ENCODE measurements at places on chromosomes 4 and X.

GRCh38 chr4:176533159-176533558 is 213.4 kb downstream of the SPCS3 start:
- DNase-seq, result no peak

DNA sequence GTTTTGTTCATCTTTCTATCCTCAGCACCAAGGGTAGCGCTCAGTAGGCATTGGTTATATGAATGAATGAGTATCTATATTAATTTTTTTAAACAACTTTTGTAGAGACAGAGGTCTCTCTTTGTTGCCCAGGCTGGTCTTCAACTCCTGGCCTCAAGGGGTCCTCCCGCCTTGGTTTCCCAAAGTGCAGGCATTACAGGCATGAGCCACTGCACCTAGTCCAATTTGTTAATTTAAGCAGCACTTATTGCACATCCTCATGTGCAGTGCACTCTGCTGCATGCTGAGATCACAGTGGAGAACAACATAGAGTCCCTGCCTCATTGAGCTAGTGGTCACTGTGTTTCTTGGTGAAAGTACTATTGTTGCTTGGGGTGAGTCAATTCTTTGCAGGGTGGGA is 94.4 kb downstream of the NHSL2 start:
- no peak for DNase-seq

GRCh38 chrX:23403849-23404248 is 69.2 kb downstream of the PTCHD1 start:
- DNase-seq, result no peak

- no peak for DNase-seq
Observed at GRCh38 chr4:37650481-37650880, 35.7 kb downstream of the RELL1 start.

DNA sequence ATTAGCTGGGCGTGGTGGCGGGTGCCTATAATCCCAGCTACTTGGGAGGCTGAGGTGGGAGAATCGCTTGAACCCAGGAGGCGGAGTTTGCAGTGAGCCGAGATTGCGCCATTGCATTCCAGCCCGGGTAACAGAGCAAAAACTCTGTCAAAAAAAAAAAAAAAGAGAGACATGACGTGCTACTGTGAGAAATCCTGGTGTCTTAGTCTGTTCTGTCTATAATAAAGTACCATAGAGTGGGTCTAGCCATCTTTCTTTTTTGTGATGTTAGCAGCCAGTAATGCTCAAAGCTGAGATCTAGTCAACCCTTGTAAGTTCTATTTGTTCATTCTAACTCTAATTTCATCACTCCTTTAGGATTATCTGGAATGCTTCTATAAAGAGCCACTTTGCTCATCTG is 38.9 kb downstream of the CLDN34 start:
- no peak for DNase-seq

GRCh38 chrX:47802589-47802988 is 34.1 kb upstream of the ZNF81 start:
- peak; percentile 10 for DNase-seq

- no peak for DNase-seq
Observed at GRCh38 chr4:153008578-153009199, 72.6 kb downstream of the FHDC1 start.

DNA sequence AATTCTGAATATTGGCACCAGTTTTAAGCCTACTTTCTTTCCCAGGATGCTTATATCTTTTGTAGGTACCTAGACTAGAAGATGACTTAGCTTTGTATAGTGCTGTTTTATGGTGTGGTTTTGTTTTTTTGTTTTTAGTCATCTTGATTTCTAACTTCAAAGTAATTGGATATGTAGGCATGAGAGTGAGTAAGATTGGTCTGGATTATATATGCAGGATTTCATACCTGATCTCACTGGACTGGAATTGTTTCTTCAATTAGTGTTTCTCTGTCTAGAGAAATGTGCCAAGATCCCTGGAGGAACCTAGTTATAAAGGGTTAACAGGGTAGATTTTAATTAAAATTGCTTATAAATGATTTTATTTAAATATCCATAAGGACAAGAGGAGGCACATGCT is 23.1 kb downstream of the NAP1L5 start:
- no peak for DNase-seq

GRCh38 chr4:185358514-185358913 is 37.2 kb downstream of the LRP2BP start:
- no peak for DNase-seq

GRCh38 chr4:53863736-53864365 is 200.6 kb downstream of the CHIC2 start:
- DNase-seq, result no peak

- no peak for DNase-seq
Observed at GRCh38 chr4:165079476-165079875, 25.8 kb downstream of the TRIM75 start.

DNA sequence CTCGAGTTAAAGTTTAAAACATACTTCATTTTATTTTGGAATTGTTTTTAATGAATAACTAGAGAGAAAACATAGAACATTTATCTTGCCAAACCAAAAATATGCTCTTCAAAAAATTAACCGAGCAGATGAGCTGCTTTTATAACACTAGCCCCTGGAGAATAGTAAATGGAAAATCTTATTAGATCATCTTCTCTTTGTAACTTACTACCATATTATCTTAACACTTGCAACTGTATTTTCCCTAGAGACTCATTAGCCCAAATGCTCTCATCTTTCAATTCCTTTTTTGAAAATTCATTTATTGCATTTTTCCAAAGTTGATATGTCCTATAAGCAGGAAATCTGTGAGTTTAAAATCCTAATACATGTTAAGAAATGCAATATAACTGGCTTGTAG is 143.3 kb downstream of the CAMK2D start:
- no peak for DNase-seq

DNA sequence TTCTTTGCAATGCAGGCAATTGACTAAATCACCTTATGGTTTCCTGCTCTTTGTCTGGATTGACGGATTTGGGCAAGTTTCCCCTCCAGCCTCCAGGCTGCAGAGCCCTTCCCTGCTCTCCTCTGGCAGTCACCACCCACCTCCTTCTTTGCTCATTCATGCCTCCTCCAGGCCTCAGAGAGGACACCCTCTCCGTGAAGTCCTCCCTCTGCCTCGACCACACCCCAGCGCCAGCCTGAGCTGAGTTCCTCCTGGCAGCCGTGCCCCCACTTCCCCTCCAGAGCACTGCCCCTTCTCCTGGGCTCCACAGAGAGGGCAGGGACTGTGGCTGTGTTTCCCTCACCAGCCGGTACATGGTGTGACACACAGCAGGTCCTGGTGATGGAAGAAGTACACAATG is 53.7 kb downstream of the DCTD start:
- no peak for DNase-seq

- DNase-seq, result no peak
Observed at GRCh38 chr4:83114576-83114975, at the start of gene PLAC8. TSS of gene PLAC8 (minus strand) at chr4:83114729. CDS start at chr4:83107921, 6,808 bp downstream.

- DNase-seq, result no peak
Observed at GRCh38 chrX:132433001-132433400, 55.8 kb downstream of the MBNL3 start.

GRCh38 chr4:162015090-162015489 is 148.7 kb downstream of the FSTL5 start:
- peak; percentile 3 for DNase-seq

- no peak for DNase-seq
Observed at GRCh38 chr4:111113591-111113990, 490.7 kb upstream of the PITX2 start.

GRCh38 chrX:34900691-34901090 is 41.9 kb upstream of the FAM47B start:
- DNase-seq, result peak; percentile 10

DNA sequence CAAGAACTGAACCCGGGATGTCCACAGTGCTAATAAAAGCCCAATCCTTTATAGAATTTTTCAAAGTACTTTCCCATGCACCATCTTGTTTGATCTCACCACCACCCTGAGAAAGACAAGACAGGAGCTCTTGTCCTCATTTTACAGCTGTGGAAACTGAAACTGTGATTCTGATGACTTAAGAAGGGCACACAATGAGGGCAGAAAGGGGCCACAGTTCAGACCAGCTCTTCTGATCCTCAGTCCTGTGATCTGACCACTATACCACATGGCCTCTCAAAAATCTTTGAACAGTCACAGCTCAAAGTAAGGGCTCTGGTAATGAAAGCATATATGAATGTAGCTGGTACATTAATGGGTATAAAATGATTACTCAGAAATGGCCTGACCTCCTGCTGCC is 127.3 kb upstream of the CPEB2 start:
- no peak for DNase-seq

DNA sequence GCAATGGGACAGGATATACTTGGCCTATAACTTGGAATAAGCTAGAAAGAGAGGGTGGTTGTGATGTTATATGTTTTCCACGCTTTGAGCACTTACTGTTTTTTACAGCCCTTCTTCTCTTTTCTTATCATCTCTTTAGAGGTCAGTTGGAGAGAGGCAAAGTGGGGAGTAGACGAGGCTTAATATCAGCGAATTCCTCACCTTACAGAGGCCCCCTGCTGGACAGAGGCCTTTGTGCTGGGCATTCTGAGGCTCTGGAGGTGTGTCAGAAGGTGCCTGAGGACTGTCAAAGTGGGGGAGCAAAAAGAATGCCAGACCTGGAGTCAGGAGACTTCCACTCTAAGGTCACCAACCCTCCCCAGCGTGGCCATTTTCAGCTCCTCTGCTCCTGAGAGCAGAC is 42.5 kb downstream of the MAMLD1 start:
- DNase-seq, result no peak

DNA sequence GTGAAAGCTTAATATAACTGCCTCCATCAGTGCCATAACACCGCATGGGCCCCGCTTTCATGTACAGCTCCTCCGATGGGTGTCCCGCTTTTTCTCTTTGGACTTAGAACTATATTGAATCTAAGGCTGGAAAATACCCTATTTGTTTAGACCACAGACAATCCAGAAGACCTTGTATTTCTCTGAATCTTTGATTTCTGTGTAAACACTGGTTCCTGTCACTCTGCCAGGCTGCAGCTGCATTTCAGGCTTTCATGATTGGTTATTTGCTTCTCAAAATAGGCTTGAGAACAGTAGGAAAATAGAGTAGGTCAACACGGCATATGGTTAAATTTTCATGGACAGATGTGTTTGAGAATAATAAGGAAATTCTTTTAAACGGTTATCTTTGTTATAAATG is 80.0 kb downstream of the NWD2 start:
- DNase-seq, result peak; percentile 42

DNA sequence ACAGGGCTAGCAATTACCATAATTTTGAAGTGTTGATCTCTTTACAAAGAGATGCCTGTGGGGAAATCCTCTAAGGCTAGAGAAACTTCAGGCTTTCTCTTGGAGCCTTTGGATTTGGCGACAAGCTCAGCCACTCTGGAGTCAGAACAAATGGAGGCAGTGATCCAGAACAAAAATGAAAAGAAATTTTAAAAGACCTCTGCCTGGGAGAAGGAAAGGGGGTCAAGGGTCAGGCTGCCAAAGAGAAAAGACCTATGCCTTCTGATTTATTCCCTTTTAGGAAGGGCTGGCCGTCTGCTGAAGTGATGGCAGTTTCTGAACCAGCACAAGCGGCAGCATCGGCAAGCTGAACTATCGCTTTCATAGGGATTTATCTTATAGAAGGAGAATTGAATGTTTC is 140.8 kb upstream of the SFRP2 start:
- no peak for DNase-seq

DNA sequence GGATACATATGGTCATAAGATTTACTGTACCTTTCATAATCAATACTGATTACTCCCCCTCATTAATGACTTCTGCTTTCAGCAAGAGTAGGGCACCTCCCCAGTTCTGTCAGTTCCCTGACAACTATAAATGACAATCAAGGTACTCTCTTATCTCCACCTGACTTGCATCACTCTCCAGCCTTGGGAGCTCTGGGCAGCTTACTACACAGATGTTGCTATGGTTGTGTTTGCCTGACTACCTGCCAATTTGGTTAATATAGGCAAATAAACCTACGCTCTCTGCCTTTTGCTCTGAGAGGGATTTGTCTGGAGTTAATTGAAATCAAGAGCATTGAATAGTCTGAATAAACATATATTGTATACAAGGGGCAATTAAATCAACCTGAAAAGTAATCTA is 22.8 kb upstream of the MAP7D3 start:
- DNase-seq, result no peak

GRCh38 chrX:78066110-78066509 is 37.9 kb upstream of the PGK1 start:
- no peak for DNase-seq

GRCh38 chr4:3658530-3658913 is 107.7 kb upstream of the ADRA2C start:
- no peak for DNase-seq

DNA sequence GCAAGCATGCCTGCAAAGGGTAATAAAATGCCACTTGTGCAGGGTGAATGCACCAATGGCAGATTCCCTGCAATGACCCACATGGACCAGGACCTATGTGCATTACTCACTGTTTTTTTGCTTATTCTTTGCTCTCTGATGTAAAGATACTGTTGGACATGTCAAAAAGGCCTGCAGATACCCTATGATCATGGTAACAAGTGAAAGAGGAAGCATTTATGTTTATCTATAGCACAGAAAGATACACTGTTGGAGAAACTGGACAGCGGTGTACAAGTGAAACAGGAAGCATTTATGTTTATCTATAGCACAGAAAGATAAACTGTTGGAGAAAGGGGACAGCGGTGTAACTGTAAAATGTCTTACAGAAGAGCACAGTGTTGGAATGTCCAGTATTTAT is 127.5 kb downstream of the PAPSS1 start:
- DNase-seq, result no peak

GRCh38 chr4:14169460-14169859 is 541.9 kb upstream of the BOD1L1 start:
- DNase-seq, result no peak

DNA sequence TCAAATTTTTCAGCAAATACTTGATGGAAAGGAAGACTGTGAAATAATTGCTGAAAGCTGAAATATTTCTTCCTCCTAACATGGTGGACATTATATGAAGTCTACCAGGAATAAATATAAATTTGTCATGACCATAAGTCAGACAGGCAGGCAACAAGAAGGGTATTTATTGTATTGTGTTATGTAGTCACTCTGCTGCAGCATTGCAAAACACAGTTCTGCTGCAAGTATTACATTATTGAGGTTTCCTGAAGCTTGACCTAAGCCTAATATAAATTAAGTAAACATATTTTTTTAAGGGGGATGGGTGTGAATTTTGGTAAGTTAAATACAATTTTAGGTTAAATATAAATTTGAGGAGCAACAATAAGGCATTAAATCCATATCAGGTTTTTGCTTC is 60.2 kb upstream of the MAOA start:
- DNase-seq, result no peak

DNA sequence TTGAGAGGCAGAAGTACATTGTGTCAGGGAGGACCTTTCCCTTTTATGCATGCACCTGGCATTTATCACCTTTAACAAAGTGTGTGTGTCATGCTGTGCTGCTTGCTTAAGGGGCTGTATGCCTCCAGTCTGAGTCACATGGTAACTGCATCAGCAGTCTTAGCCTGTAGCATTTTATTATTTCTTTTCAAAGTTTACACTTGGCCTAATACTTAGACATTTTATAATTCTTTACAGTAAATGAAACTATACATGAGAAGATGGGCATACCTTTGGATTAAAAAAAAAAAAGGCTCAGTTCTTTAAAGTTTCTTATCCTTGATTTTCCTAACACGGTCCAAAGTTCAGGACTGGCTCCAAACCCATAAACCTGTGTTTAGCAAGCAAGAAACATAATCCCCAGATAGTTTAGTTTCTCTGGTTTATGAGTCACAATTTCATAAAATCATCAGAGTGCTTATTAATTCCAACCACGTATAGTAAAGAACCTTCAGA is 14.6 kb downstream of the NPNT start:
- no peak for DNase-seq

- no peak for DNase-seq
Observed at GRCh38 chr4:7411896-7412553, 22.7 kb downstream of the PSAPL1 start.

GRCh38 chr4:13151194-13151593 is 332.9 kb downstream of the RAB28 start:
- no peak for DNase-seq
